Activated T-cell treated with anti-CD3 and anti-CD28 coated beads, Interleukin-2, amount 50 U/mL, for 72 hours (primary cell): ENCODE measurements at places on chromosomes 7 and 10. TPM values are rescaled to one million over a fixed set of nuclear protein-coding genes. Genes with fewer than 3 reads are reported as not detected.

Gene LRRN3
- 15.3 TPM for total RNA-seq

GRCh38 chr7:39383136-39383535 is 183.1 kb upstream of the YAE1 start:
- DNase-seq: no peak

DNA sequence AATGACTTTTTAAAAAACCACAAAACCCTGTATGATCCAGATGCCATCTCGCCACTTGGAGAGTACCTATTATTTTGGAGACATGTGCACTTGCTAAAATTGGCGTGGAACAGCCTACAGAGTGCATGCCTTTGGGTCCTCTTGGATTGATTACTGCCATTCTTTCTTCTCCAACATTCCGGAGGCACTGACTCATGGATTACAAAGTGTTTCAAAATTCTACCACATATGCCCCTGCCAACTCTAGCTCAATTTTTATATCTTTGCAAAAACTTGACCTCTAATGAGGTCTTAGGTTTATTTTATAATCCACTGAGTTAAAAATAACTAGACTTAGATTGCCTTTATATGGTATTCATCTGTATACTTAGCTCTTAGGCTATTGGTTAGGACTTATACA is 55.8 kb upstream of the KIF5B start:
- no peak for DNase-seq

DNA sequence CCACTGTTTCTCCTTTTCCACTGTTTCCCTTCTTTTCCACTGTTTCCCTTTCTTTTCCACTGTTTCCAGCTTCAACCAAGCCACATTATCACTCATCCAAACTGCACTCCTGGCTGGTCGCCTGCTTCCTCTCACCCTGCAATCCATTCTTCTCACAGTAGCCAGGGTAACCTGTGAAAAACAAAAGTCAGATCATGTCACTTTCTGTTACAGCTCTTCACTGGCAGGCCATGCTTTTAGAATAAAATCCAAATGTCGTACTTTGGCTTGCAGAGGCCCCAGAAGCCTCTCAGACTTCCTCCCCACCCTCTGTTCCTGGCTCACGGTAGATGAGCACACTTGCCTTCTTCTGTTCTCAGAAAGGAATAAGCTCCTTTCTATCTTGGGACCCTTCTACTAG is 33.9 kb downstream of the STARD3NL start:
- DNase-seq: no peak

DNA sequence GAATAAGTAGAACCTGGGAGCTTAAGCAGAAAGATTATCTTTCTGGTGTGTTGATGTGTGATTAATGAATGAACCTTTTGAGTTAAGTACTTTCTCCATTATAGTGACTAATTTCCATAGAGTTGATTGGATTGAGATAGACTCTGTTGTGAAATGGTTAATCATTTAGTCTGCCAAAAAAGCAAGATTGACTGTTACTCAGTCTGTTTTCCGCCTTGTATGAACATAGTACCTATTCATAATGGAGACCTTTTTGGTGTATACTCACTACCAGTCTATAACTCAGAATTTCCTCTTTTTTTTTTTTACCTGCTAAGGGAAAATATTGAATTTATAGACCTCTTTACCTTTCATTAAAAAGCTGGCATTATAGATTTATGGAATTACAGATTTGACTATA is 14.4 kb upstream of the NPVF start:
- DNase-seq: no peak

- DNase-seq: no peak
Observed at GRCh38 chr7:136717910-136718557, 150.4 kb upstream of the CHRM2 start.

- DNase-seq: no peak
Observed at GRCh38 chr7:148434181-148434757, 156.3 kb upstream of the C7orf33 start.

DNA sequence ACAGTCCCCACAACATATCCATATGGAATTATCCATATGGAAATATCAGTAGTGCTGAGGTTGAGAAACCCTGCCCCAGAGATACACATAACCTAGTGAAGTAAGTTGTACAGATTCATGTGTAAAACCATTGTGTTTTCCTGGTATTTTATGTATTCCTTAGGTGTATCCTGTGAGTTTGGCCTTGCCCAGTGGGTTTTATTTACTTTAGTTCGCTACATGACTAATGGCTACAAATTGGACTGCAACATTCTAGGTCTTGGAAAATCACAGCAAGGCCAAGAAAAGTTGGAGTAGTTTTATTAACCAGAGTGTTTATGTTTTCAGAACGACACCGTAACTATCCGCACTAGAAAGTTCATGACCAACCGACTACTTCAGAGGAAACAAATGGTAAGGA is 1.4 kb downstream of the RPS24 start:
- no peak for DNase-seq

DNA sequence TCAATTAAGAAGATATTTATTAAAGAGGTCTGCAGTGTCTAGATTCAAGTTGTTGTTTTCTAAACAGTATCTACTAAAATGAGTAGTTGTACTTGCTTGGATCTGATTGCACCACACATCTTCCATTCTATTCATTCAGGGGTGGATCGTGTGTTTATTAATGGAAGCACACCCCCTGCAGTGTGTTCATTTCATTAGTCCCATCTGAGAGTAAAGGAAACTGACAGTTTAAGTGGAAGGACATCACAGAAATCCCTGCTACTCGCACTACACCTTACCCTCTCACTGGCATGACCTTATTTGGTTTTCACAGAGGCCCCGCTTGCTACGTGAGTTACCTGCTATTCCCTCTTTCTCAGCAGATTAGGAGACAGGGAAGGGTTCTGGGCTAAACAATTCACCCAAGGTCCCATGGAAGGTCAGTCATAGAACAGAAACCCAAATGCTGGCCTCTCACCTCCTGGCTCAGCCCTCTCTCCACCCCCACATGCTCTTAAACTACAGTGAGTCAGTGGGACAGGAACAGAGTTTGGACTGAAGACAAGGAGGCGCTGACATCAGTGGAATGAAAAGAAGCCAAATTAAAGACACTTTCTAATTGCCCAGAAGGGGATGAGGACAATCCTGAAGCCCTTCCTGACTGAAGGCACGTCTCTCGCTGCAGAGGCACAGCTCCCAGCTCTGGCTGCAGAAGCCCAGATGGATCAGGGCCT is 369.2 kb upstream of the NRP1 start:
- DNase-seq: no peak
